ENCODE measurements at places on chromosomes 13 and 19. TPM values are rescaled to one million over a fixed set of nuclear protein-coding genes. Genes with fewer than 3 reads are reported as not detected.

SPHK2 gene
- 8.4 TPM for total RNA-seq

ZNF582 gene
- 2.6 TPM for total RNA-seq

IFNL2 gene
- not detected for total RNA-seq

ZNF578 gene
- 0.30 TPM for total RNA-seq

PPFIA3 gene
- total RNA-seq = 5.3 TPM

MYO1F gene
- total RNA-seq = not detected

EPS8L1 gene
- 5.9 TPM for total RNA-seq

ATP12A gene
- not detected for total RNA-seq

RNASEH2A gene
- 35.4 TPM for total RNA-seq

LYPD5 gene
- 0.32 TPM for total RNA-seq

TNNI3 gene
- total RNA-seq = not detected

NALCN gene
- total RNA-seq = 10.5 TPM

SH2D3A gene
- total RNA-seq = 0.61 TPM

LMTK3 gene
- total RNA-seq = 0.61 TPM

PSG3 gene
- not detected for total RNA-seq

LRP3 gene
- total RNA-seq = 11.6 TPM

TSHZ3 gene
- total RNA-seq = 2.3 TPM

GPR12 gene
- total RNA-seq = not detected

MAST1 gene
- total RNA-seq = under 0.01 TPM

NACC1 gene
- 36.2 TPM for total RNA-seq

OR4F17 gene
- not detected for total RNA-seq

BRME1 gene
- total RNA-seq = 0.32 TPM

METTL21C gene
- not detected for total RNA-seq

ZNF154 gene
- total RNA-seq = 0.32 TPM

PLK5 gene
- not detected for total RNA-seq

LGALS7 gene
- total RNA-seq = not detected

ATP1A3 gene
- 0.15 TPM for total RNA-seq

CLIP3 gene
- 1.9 TPM for total RNA-seq

ACER1 gene
- not detected for total RNA-seq

DACH1 gene
- 4.5 TPM for total RNA-seq

S1PR2 gene
- 0.61 TPM for total RNA-seq

CYP4F12 gene
- not detected for total RNA-seq

SNRNP70 gene
- 126 TPM for total RNA-seq

YJEFN3 gene
- under 0.01 TPM for total RNA-seq

HS6ST3 gene
- 0.15 TPM for total RNA-seq

MAG gene
- not detected for total RNA-seq

CGB1 gene
- not detected for total RNA-seq

DCT gene
- not detected for total RNA-seq

SYMPK gene
- 32.1 TPM for total RNA-seq

SERP2 gene
- total RNA-seq = 1.4 TPM

ZNF428 gene
- 50.7 TPM for total RNA-seq

HIPK4 gene
- total RNA-seq = under 0.01 TPM

GNA15 gene
- total RNA-seq = under 0.01 TPM

Measured in epithelial cell of umbilical artery (primary cell).